ENCODE measurements at places on chromosomes 16 and 17. TPM values are rescaled to one million over a fixed set of nuclear protein-coding genes. Genes with fewer than 3 reads are reported as not detected.
A peak's percentile ranks its signal among the peaks of the same experiment; 100 is the strongest.

GRCh38 chr17:29911641-29912177, 18.3 kb downstream of the SSH2 start:
- no peak for DNase-seq

Gene C17orf107
- total RNA-seq = not detected

Gene PKMYT1
- total RNA-seq = 27.8 TPM

Gene CLDN7
- total RNA-seq = not detected

DNA sequence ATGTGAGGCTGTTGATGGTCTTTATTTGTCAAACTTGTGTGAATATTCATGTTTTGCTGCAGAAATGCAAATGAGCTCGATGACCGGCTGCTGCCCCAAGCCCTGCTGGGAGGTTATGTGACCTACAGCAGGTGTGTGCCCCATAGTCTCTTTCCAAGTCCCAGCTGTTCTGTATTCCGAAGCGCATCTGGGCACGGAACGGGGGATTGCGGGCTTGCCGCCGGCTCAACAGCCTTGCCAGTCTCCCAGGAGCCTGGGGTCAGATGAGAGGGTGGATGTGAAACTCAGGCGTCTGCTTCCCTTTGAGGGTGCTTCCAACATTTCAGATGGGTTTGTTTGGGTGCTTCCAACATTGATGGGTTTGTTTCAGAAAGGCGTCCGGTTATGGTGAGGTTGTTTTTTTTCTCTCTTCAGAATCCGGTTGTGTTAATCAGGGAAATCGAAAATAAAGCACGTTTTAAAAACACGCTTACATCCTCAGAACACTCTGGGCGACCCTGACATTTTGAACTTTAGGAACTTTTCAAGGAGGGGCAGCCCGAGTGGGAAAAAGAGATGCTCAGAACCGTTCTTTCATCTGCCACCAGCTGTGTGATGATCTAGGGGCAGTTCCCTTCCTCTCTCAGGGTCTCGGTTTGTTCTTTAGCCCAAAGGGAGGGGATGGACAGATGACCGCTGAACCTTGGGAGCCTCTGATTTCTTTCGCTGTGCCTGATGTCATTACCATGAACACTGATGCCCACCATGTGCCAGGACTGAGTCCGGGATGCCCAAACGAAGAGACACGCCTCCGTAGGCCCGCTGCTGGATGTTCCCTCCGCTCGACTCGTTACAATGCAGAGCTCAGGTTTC, 47.8 kb upstream of the AMZ2 start:
- DNase-seq = no peak

Gene CHD3
- total RNA-seq = 3.7 TPM

Gene RPGRIP1L
- 17.8 TPM for total RNA-seq

Gene PPL
- 6.6 TPM for total RNA-seq

Gene PTX4
- total RNA-seq = not detected

- no peak for DNase-seq
Observed at GRCh38 chr17:2613089-2613808, 19.8 kb downstream of the PAFAH1B1 start.

Gene C16orf86
- total RNA-seq = 1.7 TPM

Gene PRAC2
- total RNA-seq = not detected

GRCh38 chr16:3152027-3152276, 17.1 kb downstream of the ZNF213 start:
- DNase-seq = no peak

DNA sequence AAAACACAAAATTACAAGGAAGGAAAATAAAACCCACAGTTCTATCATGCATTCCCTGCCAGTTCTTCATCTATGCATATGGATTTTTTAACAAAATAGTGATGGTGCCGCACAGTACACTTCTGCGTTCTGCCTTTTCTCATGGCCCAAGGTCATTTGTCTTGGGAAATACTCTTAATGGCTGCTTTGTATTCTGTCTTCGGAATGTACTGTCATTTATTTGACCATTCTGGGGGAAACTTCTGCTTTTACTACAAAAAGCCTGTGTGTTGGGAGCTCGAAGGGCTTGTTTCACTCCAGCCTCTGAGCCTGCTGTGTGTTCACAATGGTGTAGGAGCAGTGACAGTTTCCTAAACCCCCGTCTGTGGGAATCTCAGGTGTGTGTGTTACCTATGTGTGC, 82.8 kb upstream of the SEC14L1 start:
- DNase-seq = peak; percentile 37

Gene IKZF3
- not detected for total RNA-seq

Gene TOP3A
- total RNA-seq = 36.8 TPM

DNA sequence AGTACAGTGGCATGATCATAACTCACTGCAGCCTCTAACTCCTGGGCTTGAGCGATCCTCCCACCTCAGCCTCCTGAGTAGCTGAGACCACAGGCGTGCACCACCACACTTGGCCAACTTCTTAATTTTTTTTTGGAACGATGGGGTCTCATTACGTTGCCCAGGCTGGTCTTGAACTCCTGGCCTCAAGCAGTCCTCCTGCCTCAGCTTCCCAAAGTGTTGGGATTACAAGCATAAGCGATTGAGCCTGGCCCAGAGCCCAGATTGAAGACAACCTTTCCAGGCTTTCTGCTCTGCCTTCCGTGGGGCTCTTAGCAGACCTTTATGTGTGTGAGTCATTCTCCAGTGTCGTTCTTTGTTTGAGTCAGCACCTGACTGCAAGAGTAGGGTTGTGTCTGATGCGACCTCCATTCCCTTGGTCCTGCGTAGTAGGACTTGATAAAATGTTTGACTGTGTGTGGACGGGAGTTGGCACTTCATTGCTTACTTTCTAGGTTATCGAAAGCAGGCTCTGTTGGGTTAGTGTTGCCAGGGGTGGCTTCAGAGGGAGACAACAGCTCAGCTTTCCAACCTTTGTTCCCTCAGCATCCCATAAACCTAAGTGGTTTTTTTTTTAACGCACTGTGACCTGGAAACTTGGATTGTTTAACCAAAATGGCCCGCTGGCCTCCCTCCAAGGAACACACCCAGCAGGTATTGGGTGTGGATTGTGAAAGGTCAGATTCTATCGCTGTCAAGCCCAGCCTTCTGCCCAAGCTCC, 26.4 kb downstream of the EEF2K start:
- peak; percentile 93 for DNase-seq

Gene BRICD5
- 1.7 TPM for total RNA-seq

- no peak for DNase-seq
Observed at GRCh38 chr16:85072947-85073346, 39.3 kb downstream of the CIBAR2 start.

DNA sequence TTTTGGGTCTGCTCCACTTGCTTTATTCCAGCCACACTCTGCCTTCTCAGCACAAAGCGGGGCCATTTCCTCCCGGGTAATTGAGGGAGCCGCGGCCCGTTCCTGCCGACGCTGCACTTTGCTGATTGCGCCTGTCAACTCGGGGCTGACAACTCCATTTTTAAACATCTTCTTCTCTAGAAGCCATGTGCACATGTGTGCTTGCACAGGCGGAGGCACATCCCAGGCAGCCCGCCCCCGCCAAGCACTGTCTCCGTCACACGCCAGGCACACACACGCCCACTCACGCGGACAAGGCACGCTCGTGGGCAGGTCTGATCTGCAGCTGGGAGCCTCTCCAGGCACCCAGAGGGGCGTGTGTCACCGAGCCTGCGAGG, 63.2 kb downstream of the ENGASE start:
- DNase-seq = no peak

- DNase-seq = no peak
Observed at GRCh38 chr17:1154704-1155103, 25.1 kb downstream of the ABR start.

Data from HepG2 (cell line).